ENCODE measurements at places on chromosomes 1 and 21.

DNA sequence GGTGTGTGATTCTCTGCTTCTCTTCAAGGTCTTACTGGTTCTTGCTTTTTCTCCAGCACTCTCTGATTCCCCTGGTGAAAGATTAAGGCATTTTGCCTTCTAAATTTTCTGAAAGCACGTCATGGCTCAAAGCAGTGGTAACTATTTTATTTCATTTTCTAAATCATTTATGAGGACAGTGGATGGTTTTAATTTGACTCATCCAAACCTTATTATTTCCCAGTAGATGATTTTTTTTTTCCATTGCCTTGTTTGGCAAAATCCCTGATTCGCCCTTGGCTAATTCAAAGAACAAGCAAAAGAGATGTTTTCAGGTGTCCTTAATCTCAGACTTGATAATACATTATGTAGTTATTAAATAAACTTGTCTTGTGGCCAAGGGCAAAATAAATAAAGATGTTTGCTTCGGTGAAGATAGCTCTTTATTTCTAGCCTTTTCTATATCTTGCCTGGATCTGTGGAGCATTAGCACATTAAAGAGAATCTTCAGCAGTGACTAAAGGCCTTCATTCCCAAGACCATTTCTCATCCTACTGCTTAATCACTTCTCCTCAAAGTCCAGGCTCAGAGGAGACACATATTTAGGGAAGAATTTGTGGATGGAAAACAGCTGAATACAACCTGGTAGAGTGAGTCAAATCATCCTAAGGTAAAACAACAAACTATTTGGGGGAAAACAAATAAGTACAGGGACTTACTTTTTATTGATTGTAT is 359.8 kb downstream of the DUSP10 start:
- DNase-seq = no peak

- peak; percentile 63 for DNase-seq
Observed at GRCh38 chr1:68111519-68112436, 61.4 kb upstream of the DIRAS3 start.

DNA sequence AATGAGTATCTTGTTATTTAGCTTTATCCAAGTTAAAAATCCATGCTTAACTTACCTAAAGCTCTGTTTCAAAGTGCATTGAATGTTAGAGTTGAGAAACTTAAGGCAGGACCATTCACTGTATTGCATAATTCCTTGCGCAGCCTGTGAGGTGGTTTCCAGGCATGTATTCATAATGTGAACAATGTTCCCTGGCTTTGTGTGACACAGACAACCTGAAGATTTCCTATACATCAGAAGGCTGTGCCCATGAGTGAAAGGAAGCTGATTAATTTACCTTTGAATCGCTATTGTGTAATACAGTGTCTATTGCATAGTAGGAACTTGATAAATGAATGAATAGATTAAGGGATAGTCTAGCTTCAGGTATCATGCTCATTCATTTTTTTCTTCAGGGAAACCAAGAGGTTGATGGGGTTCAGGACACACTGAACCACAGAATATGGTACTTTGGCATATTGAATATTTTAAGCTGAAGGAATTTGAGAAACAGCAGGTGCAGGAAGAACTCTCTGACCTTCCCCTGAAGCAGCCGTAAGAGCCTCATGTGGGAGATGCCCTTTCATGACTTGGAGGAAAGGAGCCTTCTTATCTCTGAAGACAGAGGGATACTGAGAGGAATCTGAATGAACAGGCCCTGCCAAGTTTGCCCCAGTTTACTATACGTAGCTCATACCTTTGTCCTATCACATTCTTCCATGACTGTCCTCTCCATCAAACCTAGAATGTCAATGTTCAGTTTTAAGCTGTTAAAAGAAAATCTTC is 88.6 kb upstream of the GNG12 start:
- DNase-seq = peak; percentile 95

DNA sequence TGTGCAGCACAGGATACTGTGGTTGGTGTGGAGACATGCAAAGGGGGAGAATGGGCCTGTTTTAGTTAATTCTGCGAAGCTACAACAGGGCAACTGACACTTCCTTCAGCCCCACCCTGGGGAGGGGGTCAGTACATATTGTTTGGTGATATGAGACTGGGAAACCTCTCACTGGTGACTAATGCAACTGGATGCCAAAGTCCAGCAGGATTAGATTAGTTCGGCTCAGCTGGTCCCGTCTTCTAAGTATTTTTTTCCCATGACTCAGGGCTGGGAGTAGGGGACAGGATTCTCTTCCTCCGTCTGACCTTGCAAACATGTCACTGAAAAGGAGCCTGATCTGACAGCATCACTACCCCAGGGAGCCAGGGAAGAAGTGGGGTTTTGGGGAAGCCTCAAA is 43.0 kb downstream of the PLXNA2 start:
- peak; percentile 54 for DNase-seq

DNA sequence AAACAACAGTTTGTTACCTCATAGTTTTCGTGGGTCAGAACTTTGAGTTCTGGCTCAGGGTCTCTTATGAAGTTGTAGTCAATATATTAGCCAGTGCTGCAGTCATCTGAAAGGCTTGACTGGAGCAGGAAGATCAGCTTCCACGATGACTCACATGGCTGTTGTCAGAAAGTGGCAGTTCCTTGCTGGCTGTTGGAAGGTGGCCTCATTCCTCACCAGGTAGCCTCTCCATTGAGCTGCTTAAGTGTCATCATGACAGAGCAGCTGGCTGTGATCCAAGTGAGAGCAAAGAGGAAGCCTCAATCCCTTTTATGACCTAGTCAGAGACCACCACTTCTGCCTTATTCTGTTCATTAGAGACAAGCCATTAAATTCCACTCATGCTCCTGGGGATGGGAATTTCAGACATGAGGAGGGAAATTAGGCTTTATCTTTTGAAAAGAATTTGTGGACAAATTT is 5.6 kb downstream of the OSBPL9 start:
- DNase-seq = peak; percentile 89

DNA sequence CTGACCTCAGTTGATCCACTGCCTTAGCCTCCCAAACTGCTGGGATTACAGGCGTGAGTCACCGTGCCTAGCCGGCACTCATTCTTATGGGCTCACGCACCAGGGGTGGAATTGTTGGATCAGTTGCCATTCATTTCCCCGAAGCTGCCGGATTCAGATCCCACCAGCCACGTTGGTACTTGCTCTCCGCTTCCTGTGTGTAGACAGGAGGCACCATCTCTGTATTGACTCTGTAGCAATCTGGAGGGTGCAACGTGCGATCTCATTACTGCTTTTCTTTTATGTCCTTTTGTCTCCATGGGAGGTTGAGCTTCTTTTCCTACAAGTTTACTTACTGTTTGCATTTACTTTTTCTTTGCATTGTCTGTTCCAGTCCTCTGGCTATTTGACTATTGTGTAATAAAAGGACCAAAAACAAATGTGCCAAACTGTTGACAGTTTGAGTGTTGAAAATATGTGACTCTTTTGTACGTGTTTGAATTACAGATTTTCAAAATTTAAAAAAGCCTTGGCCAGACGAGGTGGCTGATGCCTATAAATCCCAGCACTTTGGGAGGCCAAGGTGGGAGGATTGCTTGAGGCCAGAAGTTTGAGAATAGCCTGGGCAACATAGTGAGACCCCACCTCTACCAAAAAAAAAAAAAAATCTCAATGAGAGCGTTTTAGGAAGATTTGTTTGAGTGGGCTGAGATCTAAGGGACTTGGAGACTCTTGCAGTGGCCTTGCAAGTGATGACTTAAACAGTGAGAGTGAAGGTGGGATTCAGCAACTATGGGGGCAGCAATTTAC is 39.1 kb downstream of the SPSB1 start:
- no peak for DNase-seq

DNA sequence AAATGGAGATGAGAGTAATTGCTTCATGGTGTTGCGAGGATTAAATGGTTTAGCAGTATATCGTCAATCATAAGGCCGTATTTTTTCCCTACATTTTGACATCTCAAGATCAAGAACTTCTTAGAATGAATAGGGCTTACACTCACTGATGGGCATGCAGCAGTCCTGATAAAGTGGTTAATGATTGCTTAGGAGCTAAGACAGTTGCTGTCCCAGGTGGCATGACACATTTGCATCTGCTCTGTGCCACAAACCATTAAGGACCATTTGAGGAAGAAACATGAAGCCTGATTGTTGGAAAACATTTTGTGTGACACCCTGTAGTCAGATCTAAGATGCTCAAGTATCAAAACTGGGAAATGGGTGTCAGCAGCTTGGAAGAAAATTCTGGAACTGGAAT is 81.0 kb upstream of the SGIP1 start:
- DNase-seq = no peak

DNA sequence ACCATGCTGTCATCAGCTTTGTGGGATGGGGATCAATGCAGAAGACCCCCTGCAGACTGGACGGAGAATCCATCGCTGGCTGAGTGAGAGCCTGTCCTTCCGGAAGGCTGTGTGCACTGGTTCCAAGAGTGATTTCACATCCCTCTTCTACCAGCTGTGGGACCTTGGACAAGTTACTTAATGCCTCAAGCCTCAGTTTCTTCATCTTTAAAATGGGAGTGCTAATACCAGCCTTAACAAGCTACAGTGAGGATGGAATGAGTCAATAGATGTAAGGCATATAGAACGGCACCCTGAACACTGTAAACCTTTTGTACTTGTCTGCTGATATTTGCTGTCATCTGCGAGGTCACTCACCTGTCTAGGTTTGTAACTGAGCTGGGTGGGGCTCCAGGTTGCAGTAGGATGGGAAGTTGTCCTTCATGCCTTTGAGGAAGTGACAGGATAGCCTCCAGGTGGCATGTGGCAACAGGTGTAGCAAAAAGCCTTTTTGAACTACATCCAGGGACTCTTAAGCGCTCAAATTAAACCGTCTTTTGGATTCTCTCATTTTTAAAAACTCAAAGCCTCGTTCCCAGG is 27.5 kb downstream of the TMEM51 start:
- no peak for DNase-seq

- peak; percentile 90 for DNase-seq
Observed at GRCh38 chr1:32988665-32989064, 24.1 kb upstream of the RNF19B start.

DNA sequence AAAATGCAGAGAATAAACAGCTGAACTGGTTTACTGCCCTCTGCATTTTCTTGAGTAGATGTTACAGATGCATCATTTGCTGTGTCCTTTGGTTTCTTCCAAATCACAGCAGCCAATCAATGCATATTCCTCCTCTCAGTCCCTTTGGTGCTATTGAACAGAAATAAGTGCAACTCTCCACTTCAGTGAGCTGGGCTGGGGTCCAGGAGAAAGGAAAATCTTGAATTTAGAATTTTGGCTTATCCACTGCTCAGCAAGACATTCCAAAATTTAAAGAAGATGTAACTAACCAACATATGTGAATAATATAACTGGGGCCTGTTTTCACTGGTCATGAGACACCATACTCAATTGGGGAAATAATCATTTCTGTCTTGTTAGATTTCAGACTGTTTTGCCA is 39.2 kb downstream of the PRMT6 start:
- no peak for DNase-seq

GRCh38 chr1:6185151-6185550 is 5.0 kb upstream of the CHD5 start:
- peak; percentile 24 for DNase-seq

DNA sequence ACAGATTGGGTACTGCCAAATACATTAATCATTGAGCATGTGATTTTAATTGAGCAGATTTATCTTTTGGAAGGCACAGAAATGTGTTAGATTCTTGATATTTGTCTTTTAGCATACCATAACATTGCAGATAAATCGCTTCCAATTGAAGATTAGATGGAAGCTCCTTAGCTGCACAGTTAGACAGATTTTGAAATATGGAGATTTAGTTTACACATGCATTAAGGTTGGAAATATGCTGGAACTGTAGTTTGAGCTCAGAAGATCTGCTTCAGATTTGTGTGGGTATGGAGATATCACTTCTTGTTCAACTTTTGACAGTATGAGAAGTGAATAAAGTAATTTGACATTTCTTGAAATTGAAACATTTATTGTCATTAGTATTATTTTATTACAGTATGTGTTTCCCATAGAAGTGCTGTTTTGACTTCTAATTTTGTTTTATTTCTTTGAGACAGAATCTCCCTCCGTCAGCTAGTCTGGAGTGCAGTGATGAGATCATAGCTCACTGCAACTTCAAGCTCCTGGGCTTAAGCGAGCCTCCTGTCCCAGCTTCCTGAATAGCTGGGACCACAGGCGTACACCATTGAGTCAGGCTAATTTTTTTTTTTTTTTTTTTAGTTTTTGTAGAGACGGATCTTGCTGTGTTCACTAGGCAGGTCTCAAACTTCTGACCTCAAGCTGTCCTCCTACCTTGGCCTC is 29.1 kb downstream of the THRAP3 start:
- no peak for DNase-seq

- DNase-seq = no peak
Observed at GRCh38 chr1:217617126-217617525, 13.8 kb downstream of the GPATCH2 start.

DNA sequence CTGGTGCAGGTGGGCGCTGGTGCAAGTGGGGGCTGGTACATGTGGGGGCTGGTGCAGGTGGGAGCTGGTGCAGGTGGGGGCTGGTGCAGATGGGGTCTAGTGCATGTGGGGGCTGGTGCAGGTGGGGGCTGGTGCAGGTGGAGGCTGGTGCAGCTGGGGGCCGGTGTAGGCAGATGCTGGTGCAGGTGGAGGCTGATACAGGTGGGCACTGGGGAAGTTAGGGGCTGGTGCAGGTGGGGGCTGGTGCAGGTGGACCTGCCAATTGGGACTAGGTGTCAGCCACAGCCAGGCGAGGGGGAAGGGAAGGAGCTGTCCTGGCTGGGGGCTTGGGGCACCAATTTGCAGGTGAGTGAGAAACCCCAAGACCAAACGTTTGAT is 46.5 kb upstream of the TLR5 start:
- no peak for DNase-seq

DNA sequence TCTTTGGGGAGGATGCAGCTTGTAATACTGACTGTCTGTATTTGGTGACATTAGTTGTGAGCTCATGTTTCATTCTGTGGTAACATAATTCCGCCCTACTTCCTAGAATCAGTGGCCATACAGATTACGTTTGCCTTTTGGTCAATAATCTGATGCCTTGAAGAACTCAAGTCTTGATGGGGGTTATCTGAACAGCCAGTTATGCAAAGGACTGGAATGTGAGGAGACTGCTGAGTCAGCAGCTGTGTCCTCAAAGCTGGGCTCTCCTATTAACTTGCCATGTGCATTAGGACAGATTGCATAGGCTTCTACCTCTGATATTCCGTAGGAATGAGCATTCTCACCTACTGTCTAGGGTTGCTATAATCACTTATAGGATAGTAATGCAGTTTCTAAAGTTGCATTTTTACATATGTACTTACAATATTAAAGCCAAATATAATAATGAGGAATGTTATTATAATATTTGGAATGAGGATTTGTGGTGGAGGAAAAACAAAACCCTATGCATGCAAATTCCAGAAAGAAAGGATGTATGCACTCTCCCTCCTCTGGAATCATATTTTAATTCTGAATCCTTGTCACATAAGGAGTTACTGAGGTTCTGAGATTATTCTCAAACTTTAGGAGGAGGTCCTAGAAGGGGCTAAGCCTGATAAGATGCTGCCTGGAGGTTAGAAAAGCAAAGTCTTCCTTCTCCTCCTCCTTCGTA is 116.0 kb downstream of the NOS1AP start:
- DNase-seq = no peak

DNA sequence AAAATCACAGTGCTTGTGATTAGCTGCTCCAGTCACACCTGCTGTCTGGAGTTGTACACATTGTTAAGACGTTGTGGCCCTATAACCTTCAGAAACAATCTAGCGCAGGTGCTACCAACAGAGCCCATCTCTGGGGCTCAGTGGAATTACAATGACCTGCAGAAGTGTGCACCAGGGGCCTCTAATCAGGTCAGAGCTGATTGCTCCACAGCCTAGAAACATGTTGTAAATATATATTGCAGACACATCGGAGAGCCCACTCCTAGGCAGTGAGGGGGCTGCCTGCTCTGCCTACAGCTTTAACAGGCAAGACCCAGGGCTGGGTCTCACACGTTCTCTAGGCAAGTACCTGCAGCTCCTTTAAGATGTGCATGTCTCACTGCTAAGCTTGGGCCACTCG is 302.0 kb downstream of the SIPA1L2 start:
- no peak for DNase-seq

Data from mammary epithelial cell (primary cell).